ENCODE measurements at places on chromosomes 12 and 14.

DNA sequence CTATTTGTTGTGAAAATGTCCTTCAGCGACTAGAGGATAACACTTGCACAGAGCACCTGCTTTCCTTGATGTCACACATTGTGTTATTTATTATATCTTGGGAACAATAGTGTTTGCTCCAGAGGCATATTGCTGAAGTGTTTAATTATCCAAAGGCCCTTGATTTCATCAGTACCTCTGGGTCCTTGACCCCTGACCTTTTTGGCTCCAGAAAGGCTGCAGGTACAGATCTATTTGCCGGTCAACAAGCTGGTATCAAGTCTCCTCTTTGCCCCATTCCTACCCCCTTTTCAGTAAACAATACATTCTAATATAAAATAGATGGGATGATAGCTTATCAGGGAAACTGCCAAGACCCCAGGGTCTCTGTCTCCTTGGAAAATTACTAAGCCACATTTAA, 206.8 kb downstream of the DACT1 start:
- no peak for DNase-seq

- no peak for DNase-seq
These were observed 372.8 kb downstream of the TMEM132D start for GRCh38 chr12:129530984-129531383.

DNA sequence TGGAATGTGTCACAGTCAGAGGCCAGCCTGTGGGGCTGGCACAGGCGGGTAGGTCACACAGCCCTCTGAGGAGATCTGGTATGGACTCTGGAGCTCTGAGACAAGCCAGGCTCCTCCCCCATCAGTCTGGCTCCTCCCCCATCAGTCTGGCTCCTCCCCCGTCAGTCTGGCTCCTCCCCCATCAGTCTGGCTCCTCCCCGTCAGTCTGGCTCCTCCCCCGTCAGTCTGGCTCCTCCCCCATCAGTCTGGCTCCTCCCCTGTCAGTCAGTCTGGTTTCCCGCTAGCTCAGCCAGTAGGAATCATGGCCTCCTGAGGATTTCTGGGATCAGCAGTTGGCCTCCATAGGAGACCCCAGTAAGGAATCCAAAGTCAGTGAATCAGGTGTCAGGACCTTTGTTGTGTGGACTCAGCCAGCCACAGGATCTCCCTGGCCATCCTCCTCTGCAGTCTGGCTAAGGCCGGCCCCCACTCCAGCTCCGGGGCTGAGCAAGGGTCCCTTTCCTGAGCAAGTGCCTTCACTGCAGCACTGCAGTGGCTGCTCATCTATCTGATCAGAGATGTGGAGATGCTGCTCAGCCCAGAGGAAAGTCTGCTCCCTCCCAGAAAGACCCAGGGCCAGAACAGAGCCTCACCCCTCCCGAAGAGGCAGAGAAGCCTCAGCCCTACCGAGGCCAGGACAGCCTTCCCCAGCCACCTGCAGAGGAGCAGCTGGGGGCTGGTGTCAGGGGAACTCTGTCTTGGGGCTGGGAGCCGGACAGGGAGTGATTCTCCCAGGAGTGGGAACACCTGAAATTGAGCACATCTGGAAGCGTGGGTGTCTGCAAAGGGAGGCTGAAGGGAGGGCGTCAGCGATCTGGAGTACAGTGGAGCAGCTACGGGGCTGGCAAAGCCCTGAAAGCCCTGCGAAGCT, 35.7 kb downstream of the IQSEC3 start:
- no peak for DNase-seq

GRCh38 chr12:19302100-19302640, 137.1 kb upstream of the AEBP2 start:
- no peak for DNase-seq
